ENCODE measurements at places on chromosomes 5 and 9.

GRCh38 chr5:15008476-15008875, 136.9 kb upstream of the ANKH start:
- DNase-seq: no peak

- no peak for DNase-seq
Observed at GRCh38 chr9:3916411-3916810, 383.5 kb downstream of the GLIS3 start.

DNA sequence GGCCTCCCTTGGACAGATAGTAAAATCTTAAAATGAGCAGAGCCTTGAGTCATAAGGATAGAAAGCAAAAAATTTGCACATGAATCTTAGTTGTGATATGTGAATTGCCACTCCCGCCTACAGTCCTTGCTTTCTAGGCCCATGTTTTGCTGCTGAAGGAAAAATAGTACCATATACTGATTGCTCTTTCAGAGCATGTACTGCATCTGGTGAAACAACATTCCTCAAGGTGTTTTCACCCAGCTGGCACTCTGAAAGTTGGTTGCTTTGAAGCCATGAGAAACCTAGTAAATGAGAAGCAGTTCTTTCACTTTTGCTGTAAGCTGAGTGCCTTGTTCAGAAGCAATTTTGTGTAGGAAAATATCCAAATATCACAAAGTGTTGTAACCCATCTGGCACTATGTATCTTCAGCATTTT, 10.3 kb downstream of the CDC37L1 start:
- no peak for DNase-seq

DNA sequence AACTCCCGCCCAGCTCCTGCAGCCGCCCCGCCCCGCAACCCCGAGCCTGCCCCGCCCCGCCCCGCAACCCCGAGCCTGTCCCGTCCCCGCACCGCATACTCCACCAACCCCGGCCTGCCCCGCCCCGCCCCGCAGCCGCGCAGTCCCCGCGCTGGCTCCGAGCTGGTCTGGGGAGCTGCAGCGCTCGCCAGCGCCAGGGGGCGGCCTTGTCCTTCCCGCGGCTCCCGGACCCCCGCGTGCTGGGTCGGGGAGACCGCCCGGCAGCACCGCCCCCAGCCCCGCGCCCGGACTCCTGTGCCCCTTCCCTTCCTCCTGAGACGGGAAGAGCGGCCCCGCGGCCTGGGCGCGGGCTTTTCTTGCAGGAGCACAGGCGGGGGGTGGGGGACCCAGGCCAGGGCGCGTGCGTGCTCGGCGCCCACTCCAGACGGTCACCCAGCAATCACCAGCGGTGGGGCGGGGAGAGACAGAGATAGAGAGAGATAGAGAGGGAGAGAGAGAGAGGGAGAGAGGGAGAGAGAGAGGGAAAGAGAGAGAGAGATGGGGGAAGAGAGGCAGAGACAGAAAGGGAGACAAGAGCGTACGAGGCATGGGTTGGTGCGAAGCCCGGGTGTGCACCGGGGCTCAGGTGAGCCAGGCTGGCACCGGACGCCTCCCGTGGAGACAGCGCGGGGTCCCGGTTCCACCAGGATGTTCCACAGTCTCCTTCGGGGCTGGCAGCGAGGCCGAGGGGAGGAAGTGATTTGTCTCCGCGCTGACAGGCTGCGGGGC, 14.7 kb upstream of the TMEM250 start:
- no peak for DNase-seq

- no peak for DNase-seq
Observed at GRCh38 chr9:131609099-131609830, 63.9 kb downstream of the PRRT1B start.
